Right atrium auricular region (tissue), 2 donors: ENCODE measurements at places on chromosomes 2 and 18.

GRCh38 chr18:42882122-42882521, 233.4 kb downstream of the RIT2 start:
- no peak for DNase-seq

DNA sequence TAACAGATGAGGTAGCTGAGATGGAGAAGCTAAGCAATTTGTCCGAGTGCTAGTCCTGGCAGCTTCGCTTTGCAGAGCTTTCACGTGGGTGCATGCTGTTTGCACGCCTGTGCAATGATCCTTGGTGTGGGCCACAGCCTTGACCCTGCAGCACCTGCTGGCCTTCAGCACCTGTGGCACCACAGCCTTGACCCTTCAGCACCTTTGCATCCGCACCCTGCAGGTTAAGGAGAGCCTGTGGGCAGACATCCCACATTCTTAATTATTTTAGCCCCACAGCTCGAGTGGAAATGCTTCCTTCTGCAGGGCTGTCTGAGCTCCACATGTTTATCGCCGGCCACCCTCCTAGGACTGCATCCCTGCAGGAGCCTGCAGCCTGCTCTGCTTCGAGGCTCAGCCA, 19.3 kb downstream of the NCK2 start:
- no peak for DNase-seq

- DNase-seq = no peak
These were observed 416.5 kb downstream of the BCL11A start for GRCh38 chr2:60136913-60137312.

DNA sequence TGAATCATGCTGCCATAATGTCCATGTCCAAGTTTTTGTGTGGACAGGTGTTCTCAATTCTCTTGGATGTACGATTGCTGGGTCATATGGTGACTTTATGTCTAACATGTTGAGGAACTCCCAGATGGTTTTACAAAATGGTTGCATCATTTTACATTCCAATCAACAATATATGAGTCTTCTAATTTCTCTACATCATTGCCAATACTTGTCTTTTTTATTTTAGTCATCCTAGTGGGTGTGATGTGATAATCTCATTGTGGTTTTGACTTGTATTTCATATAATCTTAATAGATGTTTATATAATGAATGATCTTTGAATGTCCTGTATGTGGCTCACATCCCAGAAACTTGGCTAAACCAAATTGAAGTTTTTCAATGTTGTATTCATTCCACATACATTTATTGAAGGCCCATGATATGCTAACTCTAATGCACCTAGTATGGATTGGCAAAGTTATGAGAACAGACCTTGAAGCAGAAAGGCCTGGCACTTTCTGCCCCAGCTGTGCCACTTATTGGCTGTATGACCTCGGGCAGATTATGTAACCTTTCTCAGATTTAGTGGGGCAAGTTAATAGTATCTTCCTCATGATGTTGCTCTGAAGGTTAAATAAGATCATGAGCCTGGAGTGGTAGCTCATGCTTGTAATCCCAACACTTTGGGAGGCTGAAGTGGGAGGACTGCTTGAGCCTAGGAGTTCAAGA, 205.4 kb downstream of the RAB3GAP1 start:
- DNase-seq = no peak
